ENCODE measurements at places on chromosomes 12 and 14.

DNA sequence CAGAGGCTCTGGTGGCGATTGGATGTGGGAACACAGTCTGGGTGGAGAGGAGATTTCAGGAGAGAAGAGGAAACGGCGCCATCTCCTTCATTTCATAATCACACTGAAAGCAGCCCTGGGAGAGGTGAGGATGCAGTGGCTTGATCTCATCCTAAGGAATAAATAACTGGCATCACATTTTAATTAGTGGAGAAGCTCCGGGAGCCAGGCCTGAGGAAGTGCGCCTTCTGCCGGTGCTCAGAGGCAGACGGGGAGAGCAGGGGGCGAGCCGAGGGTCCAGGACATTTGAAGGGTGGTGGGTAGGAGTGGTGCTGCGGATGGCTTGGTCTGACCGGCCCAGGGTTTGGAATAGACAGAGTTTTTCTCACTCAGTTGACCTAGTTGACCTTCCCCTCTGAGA lies 265.0 kb downstream of the CACNA1C start:
- no peak for DNase-seq

GRCh38 chr12:98724384-98725155 lies 79.5 kb downstream of the APAF1 start:
- no peak for DNase-seq

GRCh38 chr12:51884676-51885229 lies 3.1 kb upstream of the ANKRD33 start:
- DNase-seq, result no peak

GRCh38 chr14:54724676-54725325 lies 157.9 kb downstream of the SAMD4A start:
- no peak for DNase-seq

GRCh38 chr14:73944432-73945158 lies 5.3 kb downstream of the FAM161B start:
- no peak for DNase-seq

- DNase-seq, result no peak
These were observed 69.4 kb downstream of the ATXN2 start for GRCh38 chr12:111529424-111530368.

GRCh38 chr12:127277882-127278281 lies 989.1 kb upstream of the TMEM132C start:
- DNase-seq, result peak; percentile 65

GRCh38 chr14:75934998-75935628 lies 46.7 kb downstream of the TGFB3 start:
- no peak for DNase-seq

GRCh38 chr12:69239922-69240630 lies 707 bp downstream of the CPSF6 start:
- no peak for DNase-seq

GRCh38 chr14:44453433-44454171 lies 53.5 kb downstream of the FSCB start:
- no peak for DNase-seq

GRCh38 chr12:96989916-96990315 lies 82.9 kb downstream of the NEDD1 start:
- DNase-seq, result no peak

DNA sequence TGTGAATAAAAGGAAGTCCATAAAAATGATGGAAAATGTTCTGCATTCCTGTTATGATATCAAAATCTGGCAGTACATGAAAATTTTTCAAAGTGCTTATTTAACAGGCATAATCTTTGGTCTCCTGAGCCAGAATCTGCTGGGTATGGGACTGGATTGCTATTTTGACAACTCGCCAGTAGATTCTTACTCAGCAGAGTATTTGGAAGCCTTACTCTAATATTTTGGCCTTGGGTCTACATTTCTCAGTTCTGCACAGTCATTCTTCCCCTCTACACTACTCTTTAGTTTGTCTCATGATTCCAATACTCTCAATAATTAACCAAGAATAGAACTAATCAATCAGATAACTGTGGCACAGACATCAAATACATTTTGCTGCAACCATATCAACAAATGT lies 1.1 kb upstream of the SLCO1B1 start:
- DNase-seq, result no peak

GRCh38 chr14:89491711-89492381 lies 74.8 kb upstream of the FOXN3 start:
- no peak for DNase-seq

DNA sequence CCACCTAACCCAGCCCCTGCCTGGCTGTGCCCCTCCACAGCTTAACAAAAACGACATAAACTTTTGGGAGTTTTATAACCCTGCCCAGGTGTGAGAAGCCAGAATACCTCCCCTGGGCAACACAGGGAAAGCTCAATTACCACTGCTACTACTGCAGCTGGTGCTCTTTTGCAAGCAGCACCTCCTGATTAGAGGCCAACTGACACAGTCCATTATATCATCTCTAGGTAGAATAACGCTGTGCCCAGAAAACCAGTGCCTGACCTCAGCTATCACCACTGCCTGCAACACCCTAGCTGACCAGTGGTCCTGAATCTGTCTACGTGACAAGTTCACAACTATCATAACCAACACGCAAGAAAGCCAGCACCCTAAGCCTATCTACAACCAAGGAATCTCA lies 34.2 kb downstream of the MDM1 start:
- no peak for DNase-seq

DNA sequence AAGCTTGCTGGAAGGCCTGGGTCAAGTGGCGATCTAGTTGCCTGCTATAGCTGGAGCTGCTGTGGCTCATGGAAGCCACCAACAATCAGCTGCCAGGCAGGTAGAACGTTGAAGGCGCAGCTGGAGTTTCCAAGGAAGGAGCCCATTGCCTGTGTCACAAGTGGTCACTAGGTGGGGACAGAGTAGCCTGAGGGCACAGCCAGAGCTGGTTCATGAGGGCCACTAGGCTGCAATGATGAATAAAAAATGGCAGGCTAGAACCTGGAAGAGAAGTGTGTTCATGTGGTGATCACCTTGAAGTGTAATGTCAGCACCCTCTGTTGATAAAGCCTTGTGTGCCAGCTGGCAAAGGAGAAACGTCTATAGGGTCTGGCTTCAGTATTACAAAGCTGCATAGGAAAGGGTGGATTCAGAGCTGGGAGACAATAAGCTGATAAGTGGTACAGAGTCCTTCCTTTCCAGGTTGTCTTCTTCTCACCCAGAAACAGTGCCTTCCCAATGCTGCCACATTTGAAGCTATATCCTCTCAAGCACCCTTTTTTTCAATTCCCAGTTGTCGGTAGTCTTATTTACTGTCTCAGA lies 165.8 kb downstream of the EMP1 start:
- no peak for DNase-seq

GRCh38 chr12:108696111-108696995 lies 35.0 kb downstream of the CORO1C start:
- DNase-seq, result no peak

Measured in vagina (tissue), 2 donors.